ENCODE measurements at places on chromosomes 4 and X.

DNA sequence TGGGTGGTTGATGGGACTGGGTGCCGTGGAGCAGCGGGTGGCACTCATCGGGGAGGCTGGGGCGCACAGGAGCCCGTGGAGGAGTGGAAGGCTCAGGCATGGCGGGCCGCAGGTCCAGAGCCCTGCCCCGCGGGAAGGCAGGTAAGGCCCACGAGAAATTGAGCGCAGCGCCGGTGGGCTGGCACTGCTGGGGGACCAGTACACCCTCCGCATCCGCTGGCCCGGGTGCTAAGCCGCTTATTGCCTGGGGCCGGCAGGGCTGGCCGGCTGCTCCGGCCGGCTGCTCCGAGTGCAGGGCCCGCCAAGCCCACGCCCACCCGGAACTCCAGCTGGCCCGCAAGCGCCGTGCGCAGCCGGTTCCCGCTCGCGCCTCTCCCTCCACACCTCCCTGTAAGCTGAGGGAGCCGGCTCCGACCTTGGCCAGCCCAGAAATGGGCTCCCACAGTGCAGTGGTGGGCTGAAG lies 85.1 kb upstream of the FAT4 start:
- DNase-seq: no peak

DNA sequence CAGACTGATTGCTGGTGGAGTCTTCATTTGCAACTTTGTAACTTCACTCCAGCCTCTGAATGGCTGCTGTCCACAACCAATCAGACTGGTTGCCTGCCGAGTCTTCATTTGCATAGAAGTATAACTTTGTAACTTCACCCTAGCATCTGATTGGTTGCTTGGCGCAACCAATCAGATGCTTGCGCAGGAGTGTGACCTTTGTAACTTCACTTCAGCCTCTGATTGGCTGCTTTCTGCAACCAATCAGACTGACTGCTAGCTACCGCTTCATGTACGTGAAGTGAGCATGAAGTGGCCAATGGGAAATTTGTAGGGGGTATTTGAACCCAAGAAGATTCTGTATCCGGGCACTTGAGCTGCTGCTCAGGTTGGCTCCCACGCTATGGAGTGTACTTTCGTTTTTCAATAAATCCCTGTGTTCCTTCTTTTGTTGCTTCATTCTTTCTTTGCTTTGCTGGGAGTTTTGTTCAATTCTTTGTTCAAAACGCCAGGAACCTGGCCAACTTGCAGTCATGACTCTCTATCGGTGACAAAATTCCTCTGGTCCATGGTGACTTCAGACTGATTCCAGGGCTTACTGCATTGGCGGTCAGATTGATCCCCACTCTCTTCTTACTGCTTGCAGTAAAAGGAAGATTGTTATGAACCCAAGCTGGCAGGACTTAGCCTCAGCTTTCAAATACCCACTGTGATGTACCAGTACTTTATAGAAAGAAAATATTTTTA lies 46.4 kb upstream of the FGG start:
- DNase-seq: no peak

- no peak for DNase-seq
These were observed 378.4 kb downstream of the PABPC4L start for GRCh38 chr4:133823177-133823576.

GRCh38 chr4:173432430-173432829 lies 33.5 kb upstream of the SCRG1 start:
- DNase-seq: no peak

DNA sequence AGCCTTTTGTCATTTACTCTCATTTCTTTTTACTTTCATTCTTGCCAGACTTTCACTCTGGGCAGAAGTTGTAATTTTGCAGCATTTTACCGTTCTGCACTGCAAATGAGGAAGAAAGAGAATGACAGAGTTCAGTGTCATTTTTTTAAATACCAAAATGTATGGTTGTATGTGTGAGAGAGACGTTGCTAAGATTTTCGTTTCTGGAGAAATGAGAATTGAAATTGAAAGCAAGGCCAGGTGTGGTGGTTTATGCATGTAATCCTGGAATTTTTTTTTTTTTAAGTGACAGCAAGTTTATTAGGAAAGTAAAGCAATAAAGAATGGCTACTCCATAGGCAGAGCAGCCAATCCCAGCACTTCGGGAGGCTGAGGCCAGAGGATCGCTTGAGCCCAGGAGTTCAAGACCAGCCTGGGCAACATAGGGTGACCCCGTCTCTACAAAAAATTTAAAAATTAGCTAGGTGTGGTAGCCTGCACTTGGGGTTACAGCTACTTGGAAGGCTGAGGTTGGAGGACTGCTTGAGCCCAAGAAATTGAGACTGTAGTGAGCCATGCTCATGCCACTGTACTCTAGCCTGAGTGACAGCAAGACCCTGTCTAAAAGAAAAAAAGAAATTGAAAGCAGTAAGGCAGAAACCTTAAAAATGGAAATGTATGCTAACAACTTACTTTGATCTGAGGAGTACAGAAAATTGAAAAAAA lies 12.9 kb downstream of the DCK start:
- DNase-seq: no peak

GRCh38 chr4:185109736-185110135 lies 33.3 kb upstream of the SLC25A4 start:
- no peak for DNase-seq

DNA sequence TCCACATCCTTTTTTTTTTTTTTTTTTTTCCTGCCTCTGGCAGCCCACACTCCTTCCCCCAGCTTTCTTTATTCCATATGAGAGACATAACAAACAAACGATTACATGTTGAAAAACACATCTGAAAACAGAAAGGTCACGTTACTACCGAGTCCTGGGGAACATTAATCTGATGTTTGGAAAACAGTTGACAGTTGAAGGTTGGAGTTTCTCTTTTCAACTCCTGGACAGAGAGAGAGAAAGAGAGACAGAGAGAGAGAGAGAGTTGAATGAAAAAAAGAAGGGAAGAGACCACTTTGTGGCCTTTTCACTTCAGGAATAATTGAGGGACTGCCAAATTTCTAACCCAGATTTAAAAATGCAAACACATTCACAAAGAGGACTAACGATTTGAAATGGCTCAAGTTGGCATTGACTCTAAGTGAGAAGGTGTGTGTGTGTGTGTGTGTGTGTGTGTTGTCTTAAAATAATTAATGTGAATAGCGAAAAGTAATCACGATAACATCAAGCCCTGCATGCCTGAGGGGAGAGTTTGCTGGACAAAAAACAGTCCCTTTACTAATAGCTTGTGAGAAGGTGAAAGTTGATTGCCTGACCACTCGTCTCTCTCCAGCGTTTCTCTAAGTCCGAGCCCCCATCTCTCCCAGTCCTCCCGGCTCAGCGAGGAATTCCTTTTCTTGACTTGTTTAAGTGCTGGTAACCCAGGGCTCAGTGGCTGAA lies 67.3 kb downstream of the FBXO8 start:
- DNase-seq: no peak

GRCh38 chrX:115602308-115602707 lies 41.3 kb downstream of the PLS3 start:
- no peak for DNase-seq

DNA sequence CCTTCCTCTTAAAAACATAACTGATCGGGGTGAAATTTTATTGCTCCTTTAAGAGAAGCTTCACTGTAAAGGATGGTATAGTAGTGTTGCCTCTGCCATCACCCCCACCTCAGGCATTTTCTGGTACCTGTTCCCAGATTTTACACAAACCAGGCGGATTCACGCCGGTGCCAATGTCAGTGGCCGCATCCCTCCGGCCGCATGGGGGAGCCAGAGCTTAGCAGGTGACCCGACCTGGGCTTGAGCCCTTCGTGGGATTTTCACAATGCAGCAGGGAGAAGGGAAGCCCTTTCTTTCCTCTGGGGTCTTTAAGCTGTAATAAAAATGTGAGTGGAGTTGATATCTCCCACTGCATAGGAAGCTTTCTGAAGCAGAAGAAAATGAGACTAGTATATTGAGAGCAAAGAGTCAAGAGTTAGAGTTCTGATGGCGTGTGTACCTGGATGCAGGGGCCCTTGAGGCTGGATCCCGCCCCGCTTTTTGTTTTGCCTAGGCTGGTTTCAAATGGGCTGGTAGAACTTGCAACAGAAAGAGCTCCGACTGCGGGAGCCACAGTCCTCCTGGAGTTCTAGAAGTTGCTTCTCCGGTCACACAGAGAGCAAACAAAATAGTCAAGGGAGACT lies 59.4 kb downstream of the POLR2B start:
- no peak for DNase-seq

GRCh38 chr4:148986951-148987350 lies 544.7 kb upstream of the NR3C2 start:
- no peak for DNase-seq

Measured in DMS153 (cell line).